ENCODE measurements at places on chromosomes 13 and 19. TPM values are rescaled to one million over a fixed set of nuclear protein-coding genes. Genes with fewer than 3 reads are reported as not detected.

- DNase-seq, result peak; percentile 69
These were observed 9.5 kb downstream of the B3GLCT start for GRCh38 chr13:31209172-31209840.

- DNase-seq, result peak; percentile 44
These were observed 17.2 kb upstream of the CFAP97D2 start for GRCh38 chr13:114161644-114162532.

Gene DAND5
- total RNA-seq, result 0.14 TPM

DNA sequence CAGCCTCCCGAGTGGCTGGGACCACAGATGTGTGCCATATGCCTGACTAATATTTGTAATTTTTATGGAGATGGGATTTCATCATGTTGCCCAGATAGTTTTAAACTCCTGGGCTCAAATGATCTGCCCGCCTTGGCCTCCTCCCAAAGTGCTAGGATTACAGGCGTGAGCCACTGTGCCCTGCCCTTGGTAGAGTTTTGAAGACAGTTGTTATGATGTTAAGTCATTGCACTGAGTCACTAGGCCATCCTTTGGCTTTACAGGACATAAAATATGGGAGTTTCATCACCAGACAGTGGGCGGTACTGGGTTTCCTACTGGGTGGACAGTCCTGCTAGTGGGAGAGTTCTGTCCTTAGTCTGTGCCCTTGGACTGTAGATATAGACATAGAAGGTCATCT lies 282.5 kb downstream of the ATP8A2 start:
- DNase-seq, result no peak

GRCh38 chr13:94057618-94058186 lies 421.8 kb downstream of the DCT start:
- no peak for DNase-seq

DNA sequence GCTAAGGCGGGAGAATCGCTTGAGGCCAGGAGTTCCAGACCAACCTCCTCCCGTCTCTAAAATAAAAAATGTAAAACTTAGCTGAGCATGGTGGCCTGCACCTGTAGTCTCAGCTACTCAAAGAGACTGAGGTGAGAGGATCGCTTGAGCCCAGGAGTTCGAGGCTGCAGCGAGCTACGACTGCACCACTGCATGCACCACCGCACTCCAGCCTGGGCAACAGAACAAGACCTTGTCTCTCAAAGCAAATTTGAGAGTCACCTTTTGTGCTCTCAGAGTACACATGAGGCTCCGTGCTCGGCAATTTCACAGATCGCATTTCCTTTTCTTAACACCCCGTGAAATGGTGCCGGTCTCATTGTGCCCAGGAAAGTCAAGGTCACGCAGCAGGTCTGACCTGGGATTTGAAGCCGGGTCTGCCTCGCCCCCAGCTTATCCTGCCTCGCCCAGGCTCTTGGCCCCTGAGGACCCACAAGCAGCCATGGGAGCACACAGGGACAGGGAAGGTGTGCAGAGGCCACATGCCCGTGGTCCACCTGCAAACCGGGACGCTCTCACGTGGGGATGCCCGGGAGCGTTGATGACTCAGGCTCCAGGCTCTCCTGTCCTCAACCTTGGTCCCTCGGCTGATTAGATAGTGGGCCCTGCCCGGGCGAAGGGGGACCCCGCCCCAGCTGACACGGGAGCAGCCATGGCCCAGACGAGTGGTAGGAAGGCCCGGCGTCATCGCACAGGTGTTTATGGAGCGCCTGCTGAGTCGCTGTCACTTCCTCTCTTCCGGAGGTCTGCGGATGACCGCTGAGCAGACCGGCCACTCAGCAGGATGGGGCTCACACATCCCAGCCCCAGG lies 1.1 kb upstream of the SMIM24 start:
- DNase-seq, result no peak

- no peak for DNase-seq
These were observed 17.8 kb upstream of the ENOX1 start for GRCh38 chr13:43804461-43805070.

Gene ADPRHL1
- 1.6 TPM for total RNA-seq

DNA sequence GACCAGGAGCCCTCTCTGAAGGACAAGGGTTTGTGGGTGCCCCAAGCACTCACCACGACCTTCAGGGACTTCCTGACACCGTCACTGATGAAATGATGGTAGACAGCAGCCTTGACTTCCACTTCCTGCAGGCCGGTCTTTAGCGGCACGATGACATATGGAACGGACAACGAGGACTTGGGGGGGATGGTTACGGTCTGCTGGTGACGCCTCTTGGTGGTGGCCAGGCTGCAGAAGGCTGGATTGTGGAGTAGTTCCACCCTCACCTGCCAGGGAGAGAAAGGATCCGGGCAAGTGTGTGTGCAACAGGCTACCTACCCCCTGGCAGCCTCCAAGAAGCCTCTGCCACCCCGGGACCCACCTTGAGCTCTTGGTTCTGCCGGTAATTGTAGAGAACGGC lies 23.2 kb downstream of the C3 start:
- no peak for DNase-seq

DNA sequence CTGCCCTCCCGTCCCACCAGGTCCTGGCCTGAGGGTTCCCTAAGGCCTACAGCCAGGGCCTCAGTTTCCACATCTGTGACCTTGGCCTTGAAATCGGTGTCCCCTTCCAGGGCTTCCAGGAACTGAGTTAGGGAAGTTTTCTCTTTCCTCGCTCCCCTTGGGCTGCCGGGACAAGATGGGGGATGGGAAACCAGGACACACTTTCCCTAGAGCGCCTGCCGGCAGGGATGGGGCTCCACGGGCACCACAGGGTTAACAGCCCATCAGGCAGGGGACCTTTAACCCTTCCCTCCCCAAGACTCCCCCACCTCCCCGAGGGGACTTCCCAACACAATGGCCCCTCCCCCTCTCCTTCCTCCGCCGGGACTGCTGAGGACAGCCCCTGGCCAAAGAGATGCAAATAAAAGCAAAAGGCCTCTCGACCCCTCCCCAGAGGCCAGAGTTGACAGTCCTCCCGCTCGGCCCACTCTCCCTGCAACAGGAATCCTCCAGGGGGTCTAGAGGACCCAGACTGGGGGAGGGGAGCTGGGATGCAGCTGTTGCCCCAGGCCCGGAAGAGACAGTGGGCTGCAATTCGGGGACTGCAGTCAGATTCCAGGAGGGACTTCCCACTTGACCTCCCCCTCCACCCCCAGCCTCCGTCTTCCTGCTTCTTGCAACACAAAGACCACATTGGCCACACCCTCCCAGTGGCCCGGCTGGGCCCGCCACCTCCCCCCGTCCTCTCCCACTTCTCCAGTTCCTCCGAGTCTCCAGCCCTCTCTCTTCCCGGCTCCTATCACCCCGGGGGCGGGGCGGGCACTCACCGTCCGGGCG lies 3.4 kb downstream of the BBC3 start:
- peak; percentile 89 for DNase-seq

Gene SERP2
- total RNA-seq, result 6.4 TPM

DNA sequence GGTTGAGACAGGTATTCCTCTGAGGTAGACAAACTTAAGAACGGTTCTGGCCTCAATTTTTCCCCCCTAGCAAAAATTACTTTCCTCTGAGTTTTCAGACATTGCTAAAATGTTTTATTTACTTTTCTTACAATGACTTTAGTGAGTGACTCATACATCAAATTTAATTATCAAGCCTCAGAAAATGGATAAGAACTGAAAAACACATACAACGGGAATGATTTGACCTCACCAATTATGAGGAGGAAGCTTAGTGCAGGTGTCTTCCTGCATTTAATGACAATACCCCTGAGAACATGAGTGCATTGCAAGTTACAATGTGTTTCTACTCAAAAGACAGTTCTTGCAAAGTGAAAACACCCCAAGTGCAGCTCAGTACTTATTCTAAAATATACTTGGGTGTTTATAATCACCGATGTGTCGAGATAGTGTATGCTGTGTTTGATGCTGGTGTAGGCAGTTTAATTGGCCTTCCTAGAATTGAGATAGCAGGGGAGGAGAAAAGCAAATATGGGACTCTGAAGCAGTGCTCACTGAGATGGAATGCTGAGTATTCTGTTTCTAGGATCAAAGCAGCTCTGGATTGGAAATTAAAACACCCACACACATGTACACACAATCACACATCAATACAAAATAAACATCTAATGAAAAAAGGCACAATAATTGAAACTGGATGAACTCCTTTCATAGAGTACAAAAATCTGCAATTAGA lies 189.5 kb upstream of the SLC10A2 start:
- DNase-seq, result no peak

Gene LILRB2
- total RNA-seq, result 0.41 TPM

Gene MRPS12
- 19.7 TPM for total RNA-seq

Gene SELENOV
- total RNA-seq, result not detected

- no peak for DNase-seq
These were observed 8.8 kb upstream of the LRRC63 start for GRCh38 chr13:46202966-46203365.

Gene ACTMAP
- total RNA-seq, result 6.1 TPM

Gene LRRC63
- total RNA-seq, result not detected

GRCh38 chr13:65468628-65469027 lies 1761.5 kb downstream of the PCDH9 start:
- DNase-seq, result no peak

Gene NDFIP2
- 15.4 TPM for total RNA-seq

GRCh38 chr19:13978351-13979243 lies 26.3 kb downstream of the DCAF15 start:
- peak; percentile 92 for DNase-seq

DNA sequence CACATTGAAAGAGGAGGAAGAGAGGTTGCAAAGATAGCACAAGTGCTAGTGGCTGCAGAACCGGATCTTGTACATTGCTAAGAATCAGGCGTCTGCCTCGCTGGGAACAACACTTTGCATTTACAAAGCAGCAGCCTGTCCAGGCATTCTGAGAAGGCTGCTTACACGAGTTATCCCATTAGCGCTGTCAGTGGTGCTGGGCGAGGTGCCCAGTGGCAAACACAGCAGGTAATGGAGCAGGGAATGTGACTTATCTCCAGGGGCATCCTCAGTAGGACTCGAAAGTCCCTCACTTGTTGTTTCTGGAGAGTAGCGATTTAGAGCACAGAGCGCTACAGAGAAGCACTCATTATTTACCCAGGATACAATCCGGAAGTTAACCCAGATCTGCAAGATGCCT lies 209.6 kb downstream of the OLFM4 start:
- DNase-seq, result no peak

Data from uterus (tissue), 4 donors.